Endodermal cell (in vitro differentiated cells): ENCODE measurements at places on chromosomes 5 and 9. TPM values are rescaled to one million over a fixed set of nuclear protein-coding genes. Genes with fewer than 3 reads are reported as not detected.
A peak's percentile ranks its signal among the peaks of the same experiment; 100 is the strongest.

DNA sequence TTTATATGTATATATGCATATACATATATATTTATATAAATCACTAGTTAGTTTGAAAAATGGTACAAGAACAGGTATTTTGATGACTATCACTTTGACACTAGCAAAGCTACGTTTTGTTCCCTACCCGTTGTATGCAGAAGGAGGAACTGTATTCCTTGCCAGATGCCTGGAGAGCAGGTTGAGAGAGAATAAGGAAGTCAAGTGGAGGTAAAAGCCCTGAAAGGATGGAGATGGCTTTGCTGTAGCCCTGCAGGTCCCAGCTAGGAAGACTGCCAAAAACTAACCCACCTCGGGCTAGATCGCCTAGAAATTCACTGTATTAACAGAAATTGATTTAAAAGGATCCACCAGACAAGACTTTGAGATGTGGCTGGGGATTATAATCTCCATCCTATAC is 229.3 kb downstream of the RFX3 start:
- no peak for DNase-seq

DNA sequence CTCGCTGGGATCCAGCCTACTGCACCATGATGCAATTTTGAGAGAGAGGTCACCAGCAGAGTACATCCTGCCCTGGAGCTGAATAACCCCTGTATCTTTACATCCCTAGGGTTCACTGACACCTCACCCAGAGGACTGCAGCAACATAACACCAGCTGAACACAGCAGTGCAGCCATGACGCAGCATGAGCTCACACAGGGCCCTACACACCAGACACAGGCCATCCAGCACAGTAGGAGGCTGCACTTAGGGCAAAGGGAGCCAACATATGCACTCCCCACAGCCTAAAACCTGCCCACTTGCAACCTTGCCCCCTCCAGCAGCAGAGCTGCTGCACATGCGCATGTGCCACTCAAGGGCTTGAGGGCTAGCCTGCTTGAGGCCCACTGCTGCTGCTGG is 157.3 kb upstream of the SMARCA2 start:
- no peak for DNase-seq

DNA sequence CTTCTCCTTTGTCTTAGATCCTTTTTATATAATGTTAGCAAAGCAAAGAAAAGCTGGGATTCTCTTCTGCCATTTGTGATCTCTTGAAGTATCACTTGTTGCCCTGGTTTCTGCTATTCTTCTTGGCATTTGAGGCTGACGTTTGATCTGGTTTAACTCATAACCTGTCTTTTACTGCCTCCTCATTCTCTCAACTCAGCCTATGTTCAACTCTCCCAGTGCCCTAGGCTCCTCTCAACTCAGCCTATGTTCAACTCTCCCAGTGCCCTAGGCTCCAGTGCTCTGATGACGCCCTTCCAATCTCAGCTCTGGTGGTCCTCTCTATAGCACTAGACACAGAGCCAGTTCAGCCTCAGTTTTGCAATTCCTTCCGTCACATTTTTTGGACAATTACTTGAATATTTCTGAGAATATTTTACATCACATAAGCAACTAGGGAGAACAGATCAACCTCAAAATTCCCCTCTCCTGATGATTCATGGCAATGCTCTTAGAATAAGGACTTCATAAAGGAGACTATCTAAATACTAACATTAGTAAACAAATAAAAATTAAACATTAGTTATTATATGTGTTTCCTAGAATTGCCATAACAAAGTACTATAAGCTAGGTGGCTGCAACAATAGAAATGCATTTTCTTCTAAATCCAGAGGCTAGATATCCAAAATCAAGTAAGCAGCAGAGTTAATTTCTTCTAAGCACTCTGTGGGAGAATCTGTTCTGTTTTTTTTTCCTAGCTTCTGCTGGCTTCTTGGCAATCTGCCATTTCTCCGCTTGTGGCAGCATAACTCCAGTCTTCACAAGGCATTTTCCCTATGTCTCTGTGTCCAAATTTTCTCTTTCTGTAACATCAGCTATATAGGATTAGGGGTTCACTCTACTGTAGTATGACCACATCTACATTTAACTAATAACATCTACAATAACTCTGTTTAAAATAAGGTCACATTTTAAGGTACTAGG is 662.1 kb upstream of the FTMT start:
- DNase-seq, result no peak

- no peak for DNase-seq
Observed at GRCh38 chr9:100426189-100426529, 784 bp upstream of the MSANTD3 start.

- no peak for DNase-seq
Observed at GRCh38 chr5:63128018-63128417, 549.4 kb downstream of the LRRC70 start.

- no peak for DNase-seq
Observed at GRCh38 chr5:10876006-10876744, 115.1 kb upstream of the DAP start.

GRCh38 chr5:112555691-112556090 is 136.6 kb upstream of the EPB41L4A start:
- DNase-seq, result no peak

DNA sequence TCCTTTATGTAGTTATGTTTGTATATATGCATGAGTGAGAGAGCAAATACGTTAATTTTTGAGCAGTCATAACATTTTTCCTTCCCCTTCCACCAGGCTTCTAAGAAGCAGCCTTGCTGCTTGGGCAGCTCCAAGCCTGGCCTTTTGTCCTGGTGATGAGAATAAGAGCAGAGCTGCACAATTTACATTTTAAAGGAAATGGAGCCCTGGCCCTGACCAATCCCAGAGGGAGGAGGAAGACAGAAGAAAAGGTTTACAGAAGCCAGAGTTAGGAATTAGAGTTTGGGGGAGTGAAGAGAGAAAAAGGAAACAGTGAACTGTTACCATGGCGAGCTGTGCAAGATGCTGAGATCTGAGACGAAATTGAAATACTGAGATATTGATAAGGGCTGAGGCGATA is 25.3 kb upstream of the EFNA5 start:
- DNase-seq, result peak; percentile 68

- DNase-seq, result no peak
Observed at GRCh38 chr9:91307279-91307678, 54.4 kb downstream of the AUH start.

The PCDHB5 gene
- total RNA-seq, result 42.8 and 43.5 TPM in 2 replicates

The ANKRD55 gene
- 0.27 TPM in 1 of 3 replicates, not detected in the others for total RNA-seq

The PTCD2 gene
- 8.4 to 13.4 TPM (median 13.4 TPM) in 3 replicates for total RNA-seq

The GDNF gene
- 2.4 and 3.3 TPM in 2 replicates for total RNA-seq

The PRDM9 gene
- 0.18 TPM in 1 of 2 replicates, not detected in the other for total RNA-seq

The ACOT12 gene
- 0.42 TPM in 1 of 2 replicates, not detected in the other for total RNA-seq

The BARHL1 gene
- total RNA-seq, result not detected in 2 replicates

The GABRG2 gene
- 2.4 and 3.5 TPM in 2 replicates for total RNA-seq

The SLC25A2 gene
- total RNA-seq, result 0.50 and 0.68 TPM in 2 replicates

The WDR31 gene
- total RNA-seq, result 3.4 and 4.5 TPM in 2 replicates
